Epithelial cell of umbilical artery (primary cell): ENCODE measurements at places on chromosomes 6 and 20. TPM values are rescaled to one million over a fixed set of nuclear protein-coding genes. Genes with fewer than 3 reads are reported as not detected.

Gene KLC4
- 16.6 and 17.8 TPM in 2 replicates for total RNA-seq

Gene ZBP1
- not detected in 2 replicates for total RNA-seq

Gene HLA-DQB1
- not detected in 2 replicates for total RNA-seq

Gene PHACTR3
- not detected in 2 replicates for total RNA-seq

Gene AK9
- total RNA-seq: 3.2 and 5.6 TPM in 2 replicates

Gene ADA
- total RNA-seq: 44.1 and 49.4 TPM in 2 replicates

Gene HNF4A
- total RNA-seq: not detected in 2 replicates

Gene CST7
- not detected in 2 replicates for total RNA-seq

Gene BPIFA3
- total RNA-seq: not detected in 2 replicates

Gene TINAG
- 0.32 TPM in 1 of 2 replicates, not detected in the other for total RNA-seq

Gene ACAT2
- total RNA-seq: 95.2 and 112 TPM in 2 replicates

Gene HRH3
- total RNA-seq: not detected in 2 replicates

Gene RIMS4
- total RNA-seq: not detected in 2 replicates

Gene BEND6
- total RNA-seq: 0.97 and 4.0 TPM in 2 replicates

Gene BCAS1
- total RNA-seq: under 0.01 TPM in 1 of 2 replicates, not detected in the other

Gene NOX3
- not detected in 2 replicates for total RNA-seq

Gene GTF2H4
- total RNA-seq: 10.1 and 16.3 TPM in 2 replicates

Gene COX7A2
- total RNA-seq: 337 and 501 TPM in 2 replicates

Gene XKR7
- total RNA-seq: not detected in 2 replicates

Gene EFCAB8
- total RNA-seq: under 0.01 TPM in 1 of 2 replicates, not detected in the other

Gene HAO1
- not detected in 2 replicates for total RNA-seq

Gene SPTLC3
- total RNA-seq: under 0.01 and 2.9 TPM in 2 replicates

Gene ULBP2
- 6.8 and 9.6 TPM in 2 replicates for total RNA-seq

Gene PACSIN1
- not detected in 2 replicates for total RNA-seq

Gene CBLN4
- total RNA-seq: not detected in 2 replicates

Gene F13A1
- not detected in 2 replicates for total RNA-seq

Gene ADGRB3
- under 0.01 TPM in 2 replicates for total RNA-seq

Gene VSX1
- total RNA-seq: not detected in 2 replicates

Gene CAP2
- 1.6 and 5.6 TPM in 2 replicates for total RNA-seq

Gene RPS18
- total RNA-seq: 2,997 and 4,260 TPM in 2 replicates

Gene ESF1
- total RNA-seq: 18.8 and 20.5 TPM in 2 replicates
